T-helper 9 cell (primary cell): ENCODE measurements at places on chromosomes 1 and 21.

DNA sequence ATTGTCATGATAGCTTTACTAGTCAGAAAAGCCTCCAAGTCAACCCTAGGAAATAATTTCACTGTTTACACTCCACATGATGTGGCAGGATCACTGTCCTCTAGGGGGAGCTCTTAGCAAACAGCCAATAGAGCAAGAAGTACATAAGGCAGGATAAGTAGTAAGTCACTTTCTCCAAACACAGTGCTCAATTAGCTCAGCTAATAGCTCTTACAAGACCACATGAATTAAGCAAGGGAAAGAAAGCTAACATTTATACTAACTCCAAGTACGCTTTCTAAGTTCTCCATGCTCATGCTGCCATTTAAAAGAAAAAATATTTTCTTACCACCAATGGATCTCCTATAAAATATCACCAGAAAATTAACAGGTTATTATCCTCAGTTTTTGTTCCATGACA lies 66.9 kb upstream of the LRIF1 start:
- peak; percentile 26 for DNase-seq

- DNase-seq: peak; percentile 96
Measured at GRCh38 chr1:6460301-6461050, 5.5 kb downstream of the TNFRSF25 start.

- DNase-seq: no peak
Measured at GRCh38 chr1:234971586-234972297, 156.9 kb downstream of the TOMM20 start.

- DNase-seq: no peak
Measured at GRCh38 chr21:42262831-42263231, 43.9 kb downstream of the ABCG1 start.

DNA sequence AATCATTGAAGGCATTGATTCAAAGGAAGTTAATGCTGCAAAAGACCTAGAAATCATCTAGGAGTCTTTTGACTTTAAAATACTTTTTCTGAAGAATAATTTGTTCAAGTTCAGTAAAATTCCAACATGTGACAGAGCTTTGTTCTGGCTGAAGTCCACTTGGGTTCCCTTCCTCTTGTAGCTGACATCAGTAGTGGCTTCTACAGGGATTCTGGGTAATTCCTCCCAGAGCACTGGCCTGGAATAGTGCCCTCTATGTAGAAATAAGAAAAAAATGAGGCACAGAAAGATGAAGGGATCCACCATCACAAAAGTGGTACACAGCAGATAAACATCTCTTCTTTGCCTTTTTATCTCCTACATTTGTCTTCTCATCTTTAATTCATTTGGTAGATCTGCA lies 548.1 kb downstream of the LTN1 start:
- DNase-seq: no peak
